ENCODE measurements at places on chromosomes 6 and 20. TPM values are rescaled to one million over a fixed set of nuclear protein-coding genes. Genes with fewer than 3 reads are reported as not detected.
A peak's percentile ranks its signal among the peaks of the same experiment; 100 is the strongest.

- DNase-seq = peak; percentile 78
These were observed 44.3 kb downstream of the HDGFL1 start for GRCh38 chr6:22613695-22614094.

GRCh38 chr6:57017841-57018240 lies 28.7 kb upstream of the KIAA1586 start:
- no peak for DNase-seq

NKX2-2 gene
- total RNA-seq = not detected

SCAF8 gene
- total RNA-seq = 46.2 TPM

ZNF165 gene
- total RNA-seq = 1.3 TPM

DNA sequence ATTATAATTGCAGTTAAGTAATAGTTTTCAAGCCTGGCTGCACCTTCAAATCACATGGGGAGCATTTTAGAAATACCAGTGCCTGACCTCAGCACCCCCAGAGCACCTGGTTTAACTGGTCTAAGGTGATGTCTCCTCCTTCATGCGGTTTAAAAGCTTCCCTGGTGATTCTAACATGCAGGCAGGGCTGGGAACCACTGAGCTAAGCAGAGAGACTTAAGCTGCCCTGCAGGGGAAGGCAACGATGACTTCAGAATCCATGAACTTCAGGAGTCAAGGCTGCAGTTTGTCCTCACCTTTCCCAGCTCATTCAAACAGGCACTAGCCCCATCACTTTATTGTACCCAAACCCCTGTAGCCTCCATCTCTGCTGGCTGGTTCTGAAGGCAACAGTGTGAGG lies 6.1 kb upstream of the DTNBP1 start:
- DNase-seq = no peak

DNA sequence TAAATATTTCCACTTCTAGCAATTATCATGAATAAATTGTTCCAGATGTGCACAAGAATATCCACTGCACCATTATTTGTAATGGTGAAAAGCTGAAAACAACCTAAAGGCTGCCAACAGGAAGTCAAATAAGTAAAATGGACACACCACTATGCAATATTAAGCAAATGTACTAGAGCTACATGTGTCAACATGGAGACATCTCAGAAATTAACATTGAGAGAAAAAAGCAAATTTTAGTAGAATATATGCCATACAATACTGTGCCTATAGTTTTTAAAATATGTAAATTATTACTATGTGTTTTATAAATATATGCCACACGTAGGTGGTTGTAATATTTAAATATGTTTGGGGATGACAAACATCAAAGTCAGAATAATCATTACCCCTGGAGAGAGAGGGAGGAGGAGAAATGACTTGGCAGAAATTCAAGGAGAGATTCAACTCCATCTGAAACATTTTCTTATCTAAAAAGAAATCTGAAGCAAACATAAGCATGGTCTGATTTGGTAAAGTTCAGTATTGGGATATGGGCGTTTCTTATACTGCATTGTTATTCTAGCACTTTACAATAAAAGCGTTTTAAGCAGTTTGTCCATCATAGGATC lies 475.5 kb downstream of the QKI start:
- no peak for DNase-seq

GRCh38 chr20:49386848-49387580 lies 95.5 kb downstream of the KCNB1 start:
- no peak for DNase-seq
